ENCODE measurements at places on chromosomes 4 and X.

DNA sequence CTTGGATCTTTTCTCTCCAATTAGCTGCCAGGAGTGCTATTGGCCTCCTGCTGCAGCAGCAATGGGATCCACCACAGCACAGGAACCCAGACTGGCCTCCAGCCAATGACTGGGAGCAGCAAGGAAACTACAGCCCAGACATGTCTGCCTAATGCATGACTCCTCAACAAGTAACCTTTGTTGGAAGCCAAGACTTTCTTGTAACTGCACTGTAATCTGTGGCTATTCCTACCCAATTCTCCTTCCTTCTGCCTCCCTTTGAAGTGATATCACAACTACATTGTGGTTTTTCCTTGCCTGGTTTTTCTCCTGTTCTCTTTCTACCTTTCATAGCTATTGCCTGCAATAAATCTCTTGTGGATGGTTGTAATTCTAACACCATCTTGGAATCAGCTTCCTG is 39.8 kb downstream of the SNCA start:
- peak; percentile 28 for DNase-seq

DNA sequence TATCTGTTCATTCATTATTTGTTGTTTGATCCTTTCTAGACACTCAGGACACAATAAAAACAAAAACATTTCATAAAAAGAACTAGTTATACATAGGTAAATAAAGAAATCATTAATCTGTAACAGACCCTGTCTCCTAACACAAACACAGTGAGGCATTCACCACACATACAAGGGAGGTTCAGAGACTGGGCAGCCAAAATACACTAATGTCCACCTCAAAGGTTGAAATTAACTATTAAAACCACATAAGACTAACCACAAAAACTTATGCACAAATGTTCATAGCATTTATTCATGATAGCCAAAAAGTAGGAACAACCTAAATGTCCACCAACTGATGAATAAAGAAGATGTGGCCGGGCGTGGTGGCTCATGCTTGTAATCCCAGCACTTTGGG is 7.8 kb downstream of the PAPSS1 start:
- peak; percentile 60 for DNase-seq

GRCh38 chr4:154044108-154044531 is 255.2 kb upstream of the SFRP2 start:
- no peak for DNase-seq

GRCh38 chr4:178339769-178340168 is 897.5 kb upstream of the AGA start:
- DNase-seq, result no peak

- peak; percentile 11 for DNase-seq
Measured at GRCh38 chrX:116009861-116010710, 160.5 kb upstream of the AGTR2 start.

- no peak for DNase-seq
Measured at GRCh38 chr4:58849026-58849425, 1738.8 kb upstream of the IGFBP7 start.

- DNase-seq, result no peak
Measured at GRCh38 chr4:99457270-99457669, 22.1 kb upstream of the ADH7 start.

- no peak for DNase-seq
Measured at GRCh38 chr4:18231726-18232125, 210.2 kb upstream of the LCORL start.

DNA sequence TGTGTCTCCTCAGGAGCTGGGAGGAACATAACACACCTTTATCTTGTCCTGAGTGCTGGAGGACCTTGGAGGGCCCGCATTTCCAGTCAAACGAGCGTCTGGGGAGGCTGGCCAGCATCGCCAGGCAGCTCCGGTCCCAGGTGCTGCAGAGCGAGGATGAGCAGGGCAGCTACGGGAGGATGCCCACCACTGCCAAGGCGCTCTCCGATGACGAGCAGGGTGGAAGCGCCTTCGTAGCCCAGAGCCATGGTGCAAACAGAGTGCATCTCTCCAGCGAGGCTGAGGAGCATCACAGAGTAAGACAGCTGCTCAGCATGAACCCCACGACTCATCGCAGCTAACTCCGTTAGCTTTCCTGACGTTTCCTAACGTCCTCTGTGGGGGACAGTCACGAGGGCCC is 430 bp downstream of the TRIML1 start:
- DNase-seq, result no peak

DNA sequence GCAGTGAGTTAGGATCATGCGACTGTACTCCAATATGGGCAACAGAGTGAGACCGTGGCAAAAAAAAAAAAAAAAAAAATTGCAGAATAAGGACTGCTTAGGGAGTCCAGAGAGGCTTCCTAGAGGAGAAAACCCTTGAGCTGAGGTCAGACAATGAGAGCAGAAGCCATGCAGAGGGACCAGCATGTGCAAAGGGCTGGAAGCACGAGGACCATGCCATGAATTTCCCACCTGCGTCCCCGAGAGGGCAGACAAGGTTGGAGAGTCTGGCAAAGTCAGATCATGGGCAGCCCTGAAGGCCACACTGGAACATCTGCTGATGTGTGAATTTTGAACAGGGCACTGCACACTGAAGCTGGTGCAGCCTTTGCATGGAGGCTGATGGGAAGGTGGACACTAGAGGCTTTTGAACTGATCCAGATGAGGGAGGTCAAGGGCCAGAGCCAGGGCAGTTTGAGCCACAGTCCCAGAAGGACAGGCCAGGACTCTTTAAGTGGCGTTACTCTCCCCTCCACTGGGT is 6.5 kb upstream of the JAKMIP1 start:
- no peak for DNase-seq

DNA sequence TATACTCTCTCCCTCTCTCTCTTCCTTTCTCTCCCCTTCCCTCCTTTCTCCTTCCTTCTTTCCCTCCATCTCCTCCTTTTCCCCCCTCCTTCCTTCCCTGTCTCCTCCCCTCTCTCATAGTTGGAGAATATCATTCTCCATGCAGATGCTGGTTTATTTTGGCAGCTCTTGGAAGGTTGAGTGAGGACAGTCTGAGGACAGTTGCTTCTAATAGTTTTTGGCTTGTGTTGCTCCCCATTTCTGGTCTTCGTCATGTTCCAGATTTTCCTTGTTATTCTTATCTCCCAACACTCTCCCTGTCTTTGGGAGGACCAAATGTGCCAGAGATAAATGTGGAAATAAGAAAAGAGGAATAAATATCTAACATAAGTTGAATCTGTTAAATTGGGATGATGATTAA is 263.0 kb downstream of the FRMPD4 start:
- DNase-seq, result no peak
